Ovary (tissue), 10 donors: ENCODE measurements at places on chromosomes 12 and 14. TPM values are rescaled to one million over a fixed set of nuclear protein-coding genes. Genes with fewer than 3 reads are reported as not detected.

Gene RASSF9
- 0.56 TPM for total RNA-seq

DNA sequence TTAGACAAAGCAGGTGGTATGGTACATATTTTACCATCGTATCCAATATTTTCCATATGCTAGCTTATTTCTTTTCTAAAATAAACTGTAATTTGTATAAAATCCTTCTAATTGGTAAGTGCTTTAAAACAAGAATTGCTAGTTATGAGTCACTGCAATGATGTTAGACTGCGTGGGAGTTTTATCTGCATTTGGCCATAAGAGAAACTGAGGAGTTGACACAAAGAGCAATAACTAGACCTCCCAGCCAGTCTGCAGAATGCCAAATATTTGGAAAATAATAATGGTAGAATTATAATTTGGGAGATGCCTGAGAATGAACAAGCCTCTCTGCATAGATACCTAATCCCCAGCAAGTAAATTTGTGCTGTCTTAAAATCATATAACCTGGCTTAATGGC lies 61.7 kb upstream of the PTPRR start:
- DNase-seq = no peak

Gene MYF5
- total RNA-seq = not detected

DNA sequence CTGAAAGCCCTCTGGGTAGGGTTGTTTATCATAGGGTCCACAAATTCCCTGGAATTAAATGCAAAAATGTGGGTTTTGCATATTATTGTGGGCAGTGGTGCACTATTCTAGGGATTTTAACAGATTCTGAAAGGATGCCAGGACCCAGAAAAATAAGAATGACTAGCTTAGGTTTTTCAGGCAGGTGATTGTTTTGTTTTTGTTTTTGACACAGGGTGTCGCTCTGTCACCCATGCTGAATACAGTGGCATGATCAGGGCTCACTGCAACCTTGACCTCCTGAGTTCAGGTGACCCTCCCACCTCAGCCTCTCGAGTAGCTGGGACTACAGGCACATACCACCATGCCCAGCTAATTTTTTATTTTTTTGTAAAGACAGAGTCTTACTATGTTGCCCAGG lies 19.2 kb downstream of the GALNT6 start:
- DNase-seq = no peak

- DNase-seq = no peak
These were observed 238.1 kb downstream of the FOXN3 start for GRCh38 chr14:89178800-89179535.

DNA sequence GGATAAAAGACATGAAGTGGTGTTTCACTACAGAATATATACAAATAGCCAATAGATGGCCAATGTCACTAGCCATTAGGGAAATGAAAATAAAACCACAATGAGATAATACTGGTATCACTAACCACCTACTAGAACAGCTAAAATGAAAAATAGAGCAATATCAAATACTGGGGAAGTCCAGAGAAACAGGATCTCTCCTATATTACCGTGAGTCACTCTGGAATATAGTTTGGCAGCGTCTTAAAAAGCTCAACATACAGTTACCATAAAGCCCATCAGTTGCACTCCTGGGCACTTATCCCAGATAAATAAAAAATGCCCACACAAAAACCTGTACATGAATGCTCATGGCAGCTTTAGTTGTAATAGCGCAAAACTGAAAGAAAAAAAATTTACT lies 101.7 kb downstream of the TMTC1 start:
- no peak for DNase-seq
